ENCODE measurements at places on chromosomes 1 and 21. TPM values are rescaled to one million over a fixed set of nuclear protein-coding genes. Genes with fewer than 3 reads are reported as not detected.

- peak; percentile 86 for DNase-seq
Measured at GRCh38 chr1:224430511-224431113, 4.0 kb downstream of the WDR26 start.

DNA sequence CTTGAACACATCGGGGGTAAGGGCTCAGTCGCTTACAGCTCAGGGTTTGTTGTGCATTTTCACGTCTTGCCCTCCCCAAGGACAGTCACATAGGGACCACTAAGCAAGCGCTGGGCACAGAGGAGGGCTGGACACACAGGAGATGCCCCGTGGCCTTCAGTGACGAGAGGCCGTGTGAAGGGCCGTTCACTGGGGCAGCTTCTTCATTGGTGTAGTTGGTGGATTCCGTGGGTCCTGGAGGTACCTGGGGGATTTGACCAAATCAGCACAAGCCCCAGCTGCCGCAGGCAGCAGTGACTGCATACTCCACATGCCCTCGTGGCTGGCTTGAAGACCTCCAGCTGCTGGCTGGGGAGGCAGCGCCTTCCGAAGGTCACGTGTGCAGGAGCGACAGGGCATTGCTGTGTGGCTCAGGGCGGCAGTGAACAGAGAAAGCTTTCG, 100.8 kb upstream of the C1orf174 start:
- no peak for DNase-seq

DNA sequence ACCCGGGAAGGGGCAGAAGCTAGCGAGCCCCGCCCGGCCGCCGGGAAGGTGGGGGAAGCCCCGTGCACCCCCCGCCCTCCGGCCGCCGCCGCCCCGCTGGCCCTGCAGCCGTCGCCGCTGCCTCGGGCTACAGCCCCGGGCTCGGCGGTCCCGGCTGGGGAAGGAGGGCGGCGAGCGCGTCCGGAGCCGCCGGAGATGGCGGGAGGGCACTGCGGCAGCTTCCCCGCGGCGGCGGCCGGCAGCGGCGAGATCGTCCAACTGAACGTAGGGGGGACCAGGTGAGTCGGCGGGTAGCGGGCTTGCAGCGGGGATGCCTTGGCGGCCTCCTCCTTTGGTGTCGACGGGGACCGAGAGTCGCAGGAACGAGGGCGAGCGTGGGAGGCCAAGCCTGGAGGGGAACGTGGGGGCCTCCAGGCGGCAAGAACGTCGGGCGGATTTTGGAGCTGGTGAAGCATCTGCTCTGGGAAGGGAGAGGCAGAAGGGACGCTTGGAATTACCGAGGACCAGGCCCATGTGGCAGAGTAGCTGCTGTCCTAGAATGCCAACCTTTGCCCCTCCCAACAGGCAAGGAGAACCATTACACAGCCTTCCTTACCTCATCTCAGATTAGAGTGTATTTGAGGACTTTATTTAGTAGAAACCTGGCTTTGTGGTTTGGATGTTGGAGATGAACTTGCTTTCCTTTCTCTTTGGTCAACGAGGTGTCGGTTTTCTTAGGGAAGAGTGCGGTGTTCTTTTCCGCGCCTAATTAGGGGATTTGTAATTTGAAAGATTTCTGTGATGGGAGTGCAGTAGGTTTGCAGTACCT, 591 bp downstream of the KCTD3 start:
- peak; percentile 59 for DNase-seq

- no peak for DNase-seq
Measured at GRCh38 chr1:223543560-223543959, 121.9 kb downstream of the CAPN8 start.

DNA sequence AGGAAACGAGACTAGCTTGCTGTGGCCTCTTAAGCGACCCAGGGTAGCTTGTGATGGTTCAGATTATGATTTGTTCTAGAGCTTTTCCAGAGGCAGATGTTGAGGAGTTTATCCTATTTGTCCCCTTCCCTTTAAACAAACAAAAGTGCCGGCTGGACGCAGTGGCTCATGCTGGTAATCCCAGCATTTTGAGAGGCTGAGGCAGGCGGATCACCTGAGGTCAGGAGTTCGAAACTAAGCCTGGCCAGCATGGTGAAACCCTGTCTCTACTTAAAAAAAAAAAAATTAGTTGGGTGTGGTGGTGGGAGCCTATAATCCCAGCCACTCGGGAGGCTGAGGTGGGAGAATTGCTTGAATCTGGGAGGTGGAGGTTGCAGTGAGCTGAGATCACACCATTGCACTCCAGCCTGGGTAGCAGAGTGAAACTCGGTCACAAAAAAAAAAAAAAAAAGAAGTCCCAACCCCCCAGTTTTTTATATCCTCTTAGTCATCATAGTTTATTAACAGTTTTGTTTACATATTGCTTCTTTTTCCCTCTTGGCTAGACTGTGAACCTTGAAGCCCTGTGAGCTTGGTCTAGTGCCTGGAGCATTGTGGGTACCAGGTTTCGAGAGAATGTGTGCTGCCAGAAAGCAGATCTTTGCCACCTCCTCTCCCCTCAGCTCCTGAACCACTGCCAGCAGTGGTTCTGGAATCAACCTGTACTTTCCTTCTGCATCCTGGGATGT, 29.8 kb downstream of the MAPKAPK2 start:
- peak; percentile 58 for DNase-seq

Gene EPHA8
- total RNA-seq: not detected

Gene NLRP3
- under 0.01 TPM for total RNA-seq

GRCh38 chr1:41754540-41754939, 164.2 kb downstream of the HIVEP3 start:
- DNase-seq: no peak

GRCh38 chr1:3208819-3209200, 139.8 kb downstream of the PRDM16 start:
- no peak for DNase-seq

- peak; percentile 17 for DNase-seq
Measured at GRCh38 chr1:117051224-117052064, 8.7 kb upstream of the TTF2 start.

Gene ZBED6
- total RNA-seq: 10.9 TPM

DNA sequence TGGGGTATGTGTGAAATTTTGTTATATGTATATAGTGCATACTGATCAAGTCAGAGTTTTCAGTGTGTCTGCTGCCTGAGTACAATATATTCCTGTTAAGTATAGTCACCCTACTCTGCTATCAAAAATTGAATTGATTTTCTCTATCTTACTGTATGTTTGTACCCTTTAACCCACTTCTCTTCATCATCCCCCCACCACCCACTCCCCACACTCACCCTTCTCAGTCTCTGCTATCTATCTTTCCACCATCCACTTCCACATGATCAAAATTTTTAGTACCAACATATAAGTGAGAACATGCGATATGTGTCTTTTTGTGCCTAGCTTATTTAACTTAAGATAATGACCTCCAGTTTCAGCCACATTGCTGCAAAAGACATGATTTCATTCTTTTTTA, 4.2 kb downstream of the LY9 start:
- DNase-seq: no peak

DNA sequence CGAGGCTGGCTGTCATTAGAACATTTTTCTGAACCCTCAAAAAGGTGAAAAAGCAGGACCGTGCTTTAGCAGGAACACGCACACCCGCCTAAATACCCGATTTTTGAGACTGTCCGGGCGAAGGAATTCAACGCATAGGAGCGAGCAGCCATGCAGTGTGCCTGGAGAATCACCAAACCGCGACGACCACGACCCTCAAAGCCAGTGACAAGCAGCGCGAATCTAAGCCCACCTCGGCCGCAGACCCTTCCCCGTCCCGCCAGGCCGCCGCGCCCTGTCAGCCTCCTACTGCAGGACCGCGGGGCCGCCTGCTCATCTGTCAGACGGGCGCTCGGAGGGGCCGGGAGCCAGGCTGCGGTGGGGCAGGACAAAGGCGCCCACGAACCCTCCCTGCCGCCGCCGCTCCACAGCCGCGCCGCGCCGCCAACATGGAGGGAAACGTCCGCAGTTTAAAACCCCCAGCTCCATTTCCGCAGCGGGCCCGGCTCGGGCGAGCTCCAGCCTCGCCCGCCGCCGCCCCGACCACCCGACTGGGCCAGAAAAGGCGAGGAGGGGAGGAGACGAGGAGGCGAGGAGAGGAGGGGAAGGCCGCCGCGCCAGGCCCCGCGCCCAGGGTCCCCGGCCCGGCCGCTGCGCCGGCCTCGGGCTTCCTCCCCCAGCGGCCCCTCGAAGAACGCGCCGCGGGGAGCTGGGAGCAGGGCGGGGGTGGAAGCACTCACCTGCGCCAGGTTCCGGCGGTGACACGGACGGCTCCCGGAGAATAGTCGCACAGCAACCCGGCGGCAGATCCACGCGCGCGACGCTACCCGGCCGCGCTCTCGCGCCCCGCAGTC, at the start of gene LBR:
LBR (minus strand) TSS at position 804 of the 833 bp plus-strand sequence. CDS start 3,963 bp downstream, outside the sequence.
- peak; percentile 41 for DNase-seq

GRCh38 chr1:75334876-75335389, 200.7 kb downstream of the LHX8 start:
- no peak for DNase-seq

DNA sequence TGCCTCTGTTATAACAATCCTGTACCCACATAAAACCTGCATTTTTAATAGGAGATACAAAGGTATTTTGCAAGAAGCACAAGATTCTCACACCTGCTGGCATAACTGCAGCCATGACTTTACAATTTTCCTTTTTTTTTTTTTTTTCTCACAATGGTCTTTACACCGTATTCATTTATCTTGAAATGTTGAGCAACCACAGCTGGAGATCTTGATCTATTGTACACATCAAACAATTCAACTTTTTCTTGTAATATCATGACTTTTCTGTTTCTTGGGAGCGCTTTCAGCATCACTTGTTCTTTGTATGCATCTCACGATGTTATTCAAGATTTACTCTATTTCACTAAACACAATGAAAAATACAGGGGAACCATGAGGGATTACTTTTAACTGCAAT, 651.4 kb downstream of the KCNT2 start:
- no peak for DNase-seq

GRCh38 chr1:200535605-200536004, 84.9 kb downstream of the KIF14 start:
- DNase-seq: peak; percentile 41

Gene TAS1R3
- total RNA-seq: under 0.01 TPM

GRCh38 chr1:240619906-240620621, 8.1 kb upstream of the GREM2 start:
- no peak for DNase-seq

Gene MYOM3
- total RNA-seq: not detected

Gene CCDC27
- not detected for total RNA-seq

- no peak for DNase-seq
Measured at GRCh38 chr1:7387053-7387927, 383.8 kb upstream of the VAMP3 start.

DNA sequence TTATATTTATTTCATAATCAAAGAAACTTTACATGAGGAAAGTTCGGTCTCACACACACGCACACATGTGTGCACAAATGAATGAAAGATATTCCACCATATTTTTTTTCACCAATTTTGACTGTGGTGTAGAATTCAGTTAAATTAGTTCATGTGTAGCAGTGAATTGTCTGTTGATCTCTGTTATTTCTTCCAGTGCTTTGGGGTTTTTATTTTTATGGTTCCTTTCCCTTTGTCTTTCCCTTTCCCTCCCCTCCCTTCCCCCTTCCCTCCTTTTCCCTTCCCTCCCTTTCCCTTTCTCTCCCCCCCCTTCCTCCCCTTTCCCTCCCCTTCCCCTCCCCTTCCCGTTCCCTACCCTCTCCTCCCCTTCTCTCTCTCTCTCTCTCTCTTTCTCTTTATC, 8.9 kb downstream of the RYR2 start:
- DNase-seq: no peak

DNA sequence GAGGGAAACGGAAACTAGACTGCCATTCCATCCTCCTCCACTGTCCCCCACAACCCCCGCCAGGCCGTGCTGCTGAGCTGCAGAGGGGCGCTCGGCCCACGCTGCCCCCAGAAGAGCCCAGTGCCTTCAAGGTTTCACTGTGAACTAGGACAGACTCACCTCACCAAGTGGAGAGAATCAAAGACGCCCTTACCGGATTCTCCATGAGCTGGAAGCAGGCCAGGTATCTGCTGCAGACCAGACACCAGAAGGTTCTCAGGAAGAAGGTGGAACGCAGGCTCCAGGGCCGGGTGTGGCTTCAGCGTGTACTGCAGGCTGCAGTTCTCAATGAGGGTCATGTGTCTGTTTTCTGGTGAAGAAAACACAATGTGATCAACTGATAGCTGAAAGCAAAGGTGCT, 30.6 kb downstream of the NPHP4 start:
- DNase-seq: no peak

Gene PRRX1
- 0.65 TPM for total RNA-seq

- peak; percentile 60 for DNase-seq
Measured at GRCh38 chr1:27605796-27606707, 2.1 kb upstream of the AHDC1 start.

GRCh38 chr21:43343992-43344886, 82.7 kb downstream of the SIK1 start:
- no peak for DNase-seq

Gene ARHGEF16
- total RNA-seq: 0.20 TPM

DNA sequence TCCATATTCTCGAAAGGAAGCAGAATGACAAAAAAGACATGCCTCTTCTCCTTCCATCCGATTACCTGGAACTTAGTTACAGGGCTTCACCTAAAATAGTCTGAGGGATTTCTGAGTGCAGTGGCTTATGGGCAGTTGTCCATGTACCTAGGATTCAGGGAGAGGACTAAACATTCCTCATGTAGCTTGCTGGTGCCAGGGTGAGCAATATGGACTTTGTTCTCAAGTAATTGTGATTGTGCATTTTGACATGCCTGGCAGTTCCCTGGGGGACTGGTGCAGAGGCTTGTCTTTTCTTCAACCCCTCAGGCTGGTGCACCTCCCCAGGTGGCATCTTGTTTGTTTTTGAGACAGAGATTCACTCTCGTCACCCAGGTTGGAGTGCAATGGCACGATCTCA, 6.1 kb upstream of the PSEN2 start:
- no peak for DNase-seq

DNA sequence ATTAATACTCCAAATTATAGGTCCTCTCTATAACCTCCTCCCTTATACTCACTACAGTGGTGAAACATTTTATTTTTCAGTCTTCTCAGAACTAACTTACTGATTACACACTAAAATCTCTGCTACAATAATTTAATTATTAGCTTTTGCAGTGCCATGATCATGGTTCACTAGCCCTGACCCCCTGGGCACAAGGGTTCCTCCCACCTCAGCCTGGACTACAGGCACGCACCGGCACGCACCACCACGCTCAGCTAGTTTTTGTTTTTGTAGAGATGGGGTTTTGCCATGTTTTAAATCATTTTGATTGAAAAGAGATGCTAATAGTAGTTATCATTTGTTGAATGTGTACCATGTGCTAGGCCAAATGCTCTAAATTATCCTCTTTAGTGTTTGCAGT, 6.3 kb downstream of the PATJ start:
- no peak for DNase-seq

- DNase-seq: peak; percentile 91
Measured at GRCh38 chr1:154970631-154971340, at the start of gene SHC1. Gene SHC1 (minus strand): TSS chr1:154970747. CDS start chr1:154970526, 221 bp downstream.

All from lung microvascular endothelial cell (primary cell).